ENCODE measurements at places on chromosomes 4 and X. TPM values are rescaled to one million over a fixed set of nuclear protein-coding genes. Genes with fewer than 3 reads are reported as not detected.

FAM47A gene
- total RNA-seq: not detected

PIR gene
- total RNA-seq: 27.3 TPM

UGT2B10 gene
- not detected for total RNA-seq

CLDN34 gene
- total RNA-seq: 0.29 TPM

DNA sequence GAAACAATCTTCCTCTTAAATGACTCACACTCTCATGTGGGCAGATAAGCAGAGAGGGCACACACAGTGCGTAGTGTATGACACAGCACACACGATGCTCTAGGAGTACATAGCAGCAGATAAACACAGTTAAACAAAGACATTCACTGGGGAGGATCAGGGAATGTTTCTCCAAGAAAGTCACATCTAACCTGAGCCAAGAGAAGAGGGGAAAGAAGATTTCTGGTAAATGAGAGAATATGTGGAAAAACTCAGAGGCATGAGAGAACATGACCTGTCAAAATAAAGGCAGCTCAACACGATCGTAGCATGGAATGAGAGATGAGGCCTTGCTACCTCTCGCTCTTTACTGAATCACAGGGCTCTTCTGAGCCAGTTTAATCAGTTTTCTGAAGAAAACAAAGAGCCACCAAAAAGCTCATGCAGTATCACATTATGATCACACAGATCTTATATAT lies 251.0 kb downstream of the ANK2 start:
- DNase-seq: peak; percentile 19

GRCh38 chr4:4585012-4585670 lies 43.3 kb upstream of the STX18 start:
- DNase-seq: no peak

All from RPMI7951 (cell line).